ENCODE measurements at places on chromosomes 7 and 10. TPM values are rescaled to one million over a fixed set of nuclear protein-coding genes. Genes with fewer than 3 reads are reported as not detected.
A peak's percentile ranks its signal among the peaks of the same experiment; 100 is the strongest.

DNA sequence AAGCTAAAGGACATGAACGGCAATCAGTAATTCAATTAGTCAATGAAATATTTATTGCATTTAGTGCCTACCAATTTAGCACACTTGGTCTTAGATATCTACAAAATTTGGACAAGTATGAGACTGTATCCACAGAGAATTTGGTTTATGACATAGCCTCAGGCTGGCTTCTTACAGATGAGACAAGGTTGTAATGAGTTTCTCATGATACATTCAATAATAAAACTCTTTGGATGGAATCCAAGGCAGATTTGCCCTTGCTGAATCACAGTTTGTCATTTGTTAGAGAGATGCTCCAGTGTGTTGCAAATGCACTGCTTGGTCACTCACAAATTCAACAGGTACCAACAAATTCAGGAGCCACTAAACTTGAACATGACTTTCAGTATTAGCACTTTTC is 162.5 kb downstream of the GPR37 start:
- peak; percentile 3 for DNase-seq

GRCh38 chr10:31578951-31579350 is 259.9 kb downstream of the ZEB1 start:
- DNase-seq = no peak

GRCh38 chr10:58341422-58341821 is 6.6 kb downstream of the UBE2D1 start:
- DNase-seq = no peak

ASZ1 gene
- not detected for total RNA-seq

CUBN gene
- 0.34 TPM for total RNA-seq

DNA sequence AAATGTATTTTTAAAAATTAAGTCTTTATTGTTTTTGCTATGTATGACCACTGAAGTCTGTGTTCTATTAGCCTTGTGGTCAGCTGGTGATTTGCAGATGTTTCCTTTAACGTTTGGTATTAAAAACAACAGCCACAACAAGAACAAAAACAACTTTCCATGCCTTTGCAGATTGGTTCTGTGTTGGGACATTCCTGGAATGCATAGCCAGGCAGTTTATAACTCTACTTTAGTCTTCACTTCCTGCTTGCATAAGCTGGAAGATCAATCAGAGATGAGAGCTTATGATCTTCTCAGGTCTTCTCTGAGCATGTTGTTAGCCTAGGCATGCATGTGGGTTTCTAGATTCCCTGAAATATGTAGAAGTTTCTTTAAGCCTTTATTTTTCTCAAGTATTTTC is 58.9 kb upstream of the SEMA3C start:
- no peak for DNase-seq

DNA sequence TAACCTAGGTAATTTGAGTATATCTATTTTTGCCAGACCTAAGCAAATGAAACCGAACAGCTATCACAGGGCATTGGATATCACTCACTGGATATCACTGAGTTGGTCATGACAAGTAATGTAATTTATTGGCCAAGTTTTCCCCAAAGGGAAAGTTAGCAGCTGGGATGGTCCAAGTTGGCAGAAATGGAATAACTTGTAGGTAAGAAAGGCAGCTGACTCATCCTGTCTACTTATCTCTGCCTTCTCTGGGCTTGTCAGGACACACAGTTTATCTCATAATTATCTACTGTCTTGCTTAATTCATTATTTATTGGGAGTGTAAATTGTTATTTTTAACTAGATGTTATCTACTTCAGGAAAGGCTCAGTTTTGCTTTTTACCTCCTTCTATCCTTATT is 502.0 kb upstream of the DPP6 start:
- no peak for DNase-seq

DNA sequence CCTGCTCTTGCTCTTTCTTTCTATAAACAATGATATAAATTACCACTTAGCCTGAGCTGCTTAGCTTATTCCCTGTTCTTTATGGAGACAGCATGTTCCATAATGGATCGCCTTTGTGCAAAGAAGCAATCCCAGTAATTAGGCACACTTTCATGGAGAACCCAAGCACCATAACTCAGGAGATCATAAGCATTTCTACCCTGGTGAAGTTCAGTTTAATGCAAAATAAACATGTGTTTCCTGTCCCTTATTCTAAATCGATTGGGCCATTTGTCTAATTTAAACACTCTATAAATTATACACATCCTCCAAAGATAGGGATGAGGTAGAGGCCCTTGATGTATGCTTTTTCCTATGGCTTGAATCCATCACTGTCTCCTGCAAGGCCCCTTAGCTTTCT is 75.8 kb upstream of the TMEM72 start:
- no peak for DNase-seq

- DNase-seq = no peak
Observed at GRCh38 chr7:130365088-130365487, 15.2 kb upstream of the CPA1 start.

DNA sequence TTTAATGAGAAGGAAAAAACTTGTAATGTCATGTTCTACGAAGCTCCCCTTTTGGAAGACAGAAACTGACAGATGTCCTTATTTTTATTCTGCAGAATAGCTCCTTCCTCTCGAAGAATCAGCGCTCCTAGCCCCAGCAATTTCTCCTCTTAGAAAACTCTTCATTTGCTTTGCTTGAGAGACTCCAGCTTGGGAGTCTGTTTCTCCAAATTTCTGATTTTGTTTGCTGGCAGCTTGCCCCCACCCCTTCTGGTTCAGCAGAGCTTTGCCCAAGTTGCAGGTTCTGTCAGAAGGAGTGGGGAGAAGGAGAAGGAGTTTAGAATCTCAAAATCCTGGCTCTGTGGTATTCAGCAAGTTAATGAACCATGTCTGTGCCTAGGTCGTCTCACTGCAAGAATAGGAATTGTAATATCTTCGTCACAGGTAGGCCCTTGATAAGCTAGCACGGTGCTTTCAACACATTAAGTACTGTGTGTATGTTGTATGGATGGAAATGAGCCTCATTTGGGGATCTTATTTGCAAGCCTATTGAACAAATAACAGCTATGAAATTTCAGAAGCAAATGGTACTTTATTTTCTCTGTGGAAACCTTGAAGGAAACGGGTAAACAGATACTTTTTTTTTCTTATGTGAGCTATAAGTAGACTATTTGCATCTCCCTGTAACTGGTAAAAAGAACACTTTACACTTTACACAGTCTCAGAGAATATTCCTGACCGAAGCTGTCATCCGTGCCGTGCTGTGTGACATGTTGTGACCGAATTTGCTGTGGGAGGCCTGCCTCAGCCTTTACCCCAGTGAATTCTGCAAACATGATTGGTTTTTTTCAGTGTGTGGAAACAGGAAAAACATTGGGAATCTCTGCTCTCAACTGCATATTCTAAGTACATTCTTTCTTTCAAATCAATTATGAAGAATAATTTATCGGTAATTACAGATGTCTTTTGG is 290.9 kb downstream of the CAMK1D start:
- DNase-seq = no peak

DNA sequence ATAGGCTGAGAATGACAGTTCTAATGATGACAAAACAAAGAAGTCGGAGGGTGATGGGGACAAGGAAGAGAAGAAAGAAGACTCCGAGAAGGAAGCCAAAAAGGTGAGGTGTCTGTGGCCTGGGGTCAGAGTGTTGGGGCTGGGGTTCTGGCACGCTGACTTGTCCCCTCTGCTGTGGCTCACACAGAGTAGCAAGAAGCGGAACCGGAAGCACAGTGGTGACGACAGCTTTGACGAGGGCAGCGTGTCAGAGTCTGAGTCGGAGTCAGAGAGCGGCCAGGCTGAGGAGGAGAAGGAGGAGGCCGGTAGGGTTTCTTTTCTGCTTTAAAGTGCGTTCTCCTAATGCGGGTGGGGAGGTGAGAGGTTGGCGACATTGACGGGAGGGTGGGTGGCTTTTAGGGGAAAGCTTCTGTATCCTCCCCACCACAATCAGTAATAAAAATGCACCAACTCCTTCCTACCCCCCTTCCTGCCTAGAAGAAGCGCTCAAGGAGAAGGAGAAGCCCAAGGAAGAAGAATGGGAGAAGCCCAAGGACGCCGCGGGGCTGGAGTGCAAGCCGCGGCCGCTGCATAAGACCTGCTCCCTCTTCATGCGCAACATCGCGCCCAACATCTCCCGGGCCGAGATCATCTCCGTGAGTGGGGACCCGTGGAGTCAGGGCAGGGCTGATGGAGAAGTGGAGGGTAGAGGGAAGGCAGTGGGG is 4.6 kb downstream of the UFSP1 start:
- DNase-seq = no peak

GJD4 gene
- not detected for total RNA-seq

DNAJC12 gene
- total RNA-seq = 5.5 TPM

DNA sequence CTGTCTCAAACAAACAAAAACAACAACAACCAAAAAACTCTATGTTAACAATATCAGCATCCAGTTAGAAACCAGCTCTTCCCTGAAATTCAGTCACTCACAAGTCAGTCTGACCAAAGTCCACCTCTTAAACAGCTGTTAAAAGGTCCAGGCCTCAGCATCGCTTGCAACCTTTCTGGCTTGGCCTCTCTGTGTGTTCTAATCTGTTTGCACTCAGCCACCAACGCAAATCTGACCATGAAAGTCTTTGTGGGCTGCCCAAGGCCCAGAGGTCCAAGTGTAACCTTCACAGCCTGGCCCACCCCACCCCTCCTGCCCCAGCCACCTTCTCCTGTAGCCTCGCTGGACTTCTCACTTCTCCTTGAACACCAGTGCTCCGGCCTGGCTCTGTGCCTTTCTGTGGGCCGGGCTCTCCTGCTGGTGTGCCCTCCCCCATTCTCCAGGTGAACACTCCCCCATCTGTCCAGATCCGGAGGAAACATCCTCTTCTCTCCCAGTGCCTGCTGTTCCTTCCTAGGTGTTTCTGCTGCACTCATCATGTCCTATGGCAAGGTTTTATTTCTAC is 72.2 kb upstream of the EFCAB10 start:
- DNase-seq = no peak

BMS1 gene
- 18.4 TPM for total RNA-seq

DNA sequence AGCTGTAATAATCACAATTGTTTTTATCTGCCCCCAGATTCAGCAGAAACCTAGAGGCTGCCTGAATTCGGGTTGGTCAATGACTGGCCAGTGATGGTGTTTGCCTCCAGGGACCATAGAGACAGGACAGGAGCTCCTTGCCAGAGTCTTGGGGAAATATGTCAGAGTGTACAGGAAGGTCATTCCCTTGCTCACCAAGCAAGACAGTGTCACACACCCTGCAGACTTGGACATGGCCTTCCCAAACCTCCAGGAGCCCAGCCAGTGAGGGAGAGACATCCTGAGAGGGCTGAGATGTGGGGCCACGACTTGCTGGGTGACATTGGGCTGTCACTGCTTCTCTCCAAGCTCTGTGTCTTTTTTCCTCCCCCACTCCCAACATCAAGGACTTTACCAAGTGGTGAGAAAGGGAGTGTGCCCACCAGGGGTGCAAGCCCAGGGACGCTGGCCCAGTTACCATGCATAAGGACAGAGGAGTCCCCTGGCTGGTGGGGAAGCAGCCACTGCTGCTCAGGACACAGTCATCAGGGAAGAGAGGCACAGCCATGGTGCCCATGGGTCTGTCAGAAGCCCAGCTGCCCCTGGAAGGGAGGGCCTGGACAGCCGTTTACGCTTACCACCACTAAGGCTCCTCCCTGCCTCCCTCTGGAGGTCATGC is 25.3 kb upstream of the C10orf53 start:
- DNase-seq = no peak

GRCh38 chr10:5765617-5766016 is 47.6 kb downstream of the GDI2 start:
- no peak for DNase-seq

GRCh38 chr7:19775578-19775977 is 2.2 kb upstream of the TMEM196 start:
- no peak for DNase-seq

GRCh38 chr10:33523236-33523792 is 188.8 kb upstream of the NRP1 start:
- no peak for DNase-seq

CHCHD2 gene
- 771 TPM for total RNA-seq

- DNase-seq = no peak
Observed at GRCh38 chr7:20320322-20320721, 10.4 kb upstream of the ITGB8 start.

- DNase-seq = no peak
Observed at GRCh38 chr7:47391726-47392125, 190.2 kb downstream of the TNS3 start.

GRCh38 chr10:80351220-80351619 is 5.3 kb downstream of the DYDC1 start:
- DNase-seq = no peak

GRCh38 chr7:158137516-158138328 is 449.9 kb downstream of the PTPRN2 start:
- DNase-seq = no peak

GRCh38 chr7:143305423-143306070 is 10.4 kb upstream of the CLCN1 start:
- DNase-seq = peak; percentile 14

PSD gene
- 0.78 TPM for total RNA-seq

DNA sequence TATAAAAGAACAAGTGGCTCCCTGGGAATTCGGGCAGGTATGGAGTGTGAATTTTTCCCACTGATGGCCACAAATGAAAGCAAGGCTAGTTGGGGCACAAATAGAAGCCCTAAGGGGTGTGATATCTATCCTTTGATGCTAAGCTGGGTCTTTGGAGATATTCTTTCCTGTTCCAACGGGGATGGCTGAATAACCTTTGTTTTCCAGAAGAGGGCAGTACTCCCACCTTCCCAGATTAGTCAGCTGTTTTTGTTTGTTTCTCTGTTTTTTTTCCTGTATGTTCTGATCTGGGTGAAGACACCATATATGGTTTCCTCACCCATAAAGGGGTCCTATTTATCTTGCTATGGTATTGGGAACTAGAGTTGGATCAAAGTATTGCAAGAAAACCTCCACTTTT is 947.7 kb upstream of the SORCS1 start:
- DNase-seq = peak; percentile 7

- no peak for DNase-seq
Observed at GRCh38 chr10:77973276-77973675, 46.7 kb upstream of the DLG5 start.

GRCh38 chr7:17402628-17403278 is 104.3 kb downstream of the AHR start:
- DNase-seq = no peak

DNA sequence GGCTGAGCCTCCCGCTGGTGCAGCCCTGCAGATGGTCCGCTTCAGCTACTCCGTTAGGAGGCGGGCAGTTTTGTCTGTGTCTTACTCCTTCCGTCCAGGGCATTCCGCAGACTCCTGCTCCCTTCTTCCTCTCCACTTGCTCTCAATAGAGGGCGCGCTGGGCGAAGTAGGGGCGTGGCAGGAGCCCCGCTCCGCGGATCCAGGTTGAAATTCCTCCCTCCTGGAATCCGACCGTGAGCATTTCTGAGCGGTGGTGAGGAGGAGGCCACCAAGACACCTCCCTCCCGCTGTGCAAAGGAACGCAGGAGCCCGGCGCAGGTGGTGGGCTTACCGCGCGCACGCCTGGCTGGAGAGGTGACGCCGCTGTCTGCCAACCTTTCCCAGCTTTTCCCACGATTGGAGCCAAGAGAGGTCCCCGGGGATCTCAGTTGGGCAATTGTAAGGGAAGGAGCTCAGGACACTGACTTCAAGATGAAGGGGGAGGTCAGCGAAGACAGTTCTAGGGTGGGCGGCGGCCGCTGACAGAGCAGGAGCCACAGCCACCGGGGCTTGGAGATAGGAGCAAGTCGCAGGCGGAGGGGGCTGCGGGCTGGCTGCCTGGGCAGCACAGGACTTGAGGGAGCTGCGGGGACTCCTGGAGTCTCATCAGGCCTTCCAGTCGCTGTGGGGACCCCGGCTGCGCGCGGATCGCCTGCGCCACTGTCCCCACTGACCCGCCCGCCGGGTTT is 1011.3 kb downstream of the XPNPEP1 start:
- peak; percentile 63 for DNase-seq
